ENCODE measurements at places on chromosomes 13 and 19.

DNA sequence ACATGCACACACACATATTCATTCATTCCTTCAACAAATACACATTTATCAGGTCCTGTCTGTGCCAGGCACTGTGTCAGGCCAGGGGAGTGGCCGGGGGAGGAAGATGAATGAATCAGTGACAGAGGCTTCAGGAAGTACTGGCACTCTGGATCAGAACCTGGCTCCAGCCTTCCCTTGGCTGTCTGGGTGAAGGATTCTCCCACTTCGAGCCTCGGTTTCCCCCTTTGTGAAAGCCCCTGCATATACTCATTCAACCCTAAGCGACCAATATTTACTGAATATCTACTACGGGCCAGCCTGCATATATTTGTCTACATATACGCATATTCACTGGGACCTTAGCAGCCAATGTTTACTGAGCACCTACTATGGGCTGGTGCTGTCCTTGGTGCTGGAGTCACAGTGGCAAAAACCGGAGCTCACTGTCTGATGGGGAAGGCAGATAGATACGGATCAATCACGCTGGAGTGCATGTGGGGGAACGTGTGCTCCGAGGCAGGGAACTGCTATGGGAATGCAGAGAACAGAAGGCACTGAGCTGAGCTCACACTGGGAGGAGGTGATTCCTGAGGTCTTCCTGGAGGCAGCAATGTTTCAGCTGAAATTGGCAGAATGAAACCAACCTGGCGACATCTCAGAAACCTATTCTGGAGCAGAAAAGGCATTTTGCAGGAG is 636 bp upstream of the ZNF579 start:
- DNase-seq, result no peak

- no peak for DNase-seq
Measured at GRCh38 chr13:94987081-94987480, 274.7 kb upstream of the SOX21 start.

GRCh38 chr19:34963573-34964406 is at the start of gene ZNF792:
ZNF792 (minus strand) TSS chr19:34964229; CDS start chr19:34963662, 567 bp downstream.
- peak; percentile 84 for DNase-seq

DNA sequence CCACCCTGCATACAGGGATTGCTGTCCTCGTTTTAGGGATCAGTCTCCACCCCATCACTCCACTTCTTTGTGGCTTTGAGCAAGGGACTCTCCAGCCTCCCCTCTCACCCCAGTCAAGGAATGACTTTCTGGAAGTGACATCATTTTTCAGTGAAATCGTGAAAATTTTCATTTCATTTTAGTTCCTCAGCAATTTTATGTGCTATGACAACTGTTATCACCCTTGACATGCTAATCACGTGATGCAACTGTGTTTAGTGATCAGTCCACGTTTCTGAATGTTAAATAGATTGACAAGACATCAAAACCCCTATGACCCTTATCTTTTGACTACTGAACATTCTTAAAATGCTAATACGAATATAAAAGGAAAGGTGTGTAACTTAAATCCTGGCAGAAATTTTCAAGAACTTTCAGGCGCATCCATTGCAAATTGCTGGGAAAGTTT is 8.0 kb downstream of the C19orf81 start:
- DNase-seq, result no peak

DNA sequence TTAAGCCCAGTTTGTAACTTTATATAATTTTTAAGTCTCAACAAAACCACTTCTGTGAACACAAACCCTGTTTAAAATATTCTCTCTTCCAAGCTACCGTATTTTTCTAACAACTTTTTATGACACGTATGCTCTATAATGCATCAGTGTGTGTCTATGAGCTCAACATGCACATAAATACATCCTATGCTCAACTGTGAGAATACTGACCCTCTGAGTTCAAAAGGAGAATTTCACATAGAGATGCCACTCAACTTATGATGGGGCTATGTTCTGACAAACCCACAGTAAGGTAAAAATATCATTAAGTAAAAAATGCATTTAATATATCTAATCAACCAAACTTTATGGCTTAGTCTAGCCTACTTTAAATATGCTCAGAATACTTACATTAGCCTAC is 1139.7 kb upstream of the SPRY2 start:
- no peak for DNase-seq
